CD14-positive monocyte (primary cell): ENCODE measurements at places on chromosomes 6 and 20.

GRCh38 chr20:32970115-32970972, 33.9 kb downstream of the SUN5 start:
- H3K27ac ChIP-seq: no peak overlapping the region
- no peaks in the 10 kb centered on the region for H3K27me3 ChIP-seq
- peak; percentile 1 for DNase-seq
- no peaks in the 10 kb centered on the region for H3K36me3 ChIP-seq
- no peak overlapping the region for H3K4me3 ChIP-seq

GRCh38 chr6:95365454-95365853, 211.9 kb upstream of the MANEA start:
- H3K4me3 ChIP-seq: no peak overlapping the region
- H3K4me1 ChIP-seq: no peaks in the 10 kb centered on the region
- no peak overlapping the region for H3K27ac ChIP-seq
- H3K36me3 ChIP-seq: no peaks in the 10 kb centered on the region

GRCh38 chr6:150310539-150310938, 58.3 kb upstream of the IYD start:
- DNase-seq: no peak
- no peak overlapping the region for H3K4me3 ChIP-seq
- H3K36me3 ChIP-seq: no peaks in the 10 kb centered on the region

DNA sequence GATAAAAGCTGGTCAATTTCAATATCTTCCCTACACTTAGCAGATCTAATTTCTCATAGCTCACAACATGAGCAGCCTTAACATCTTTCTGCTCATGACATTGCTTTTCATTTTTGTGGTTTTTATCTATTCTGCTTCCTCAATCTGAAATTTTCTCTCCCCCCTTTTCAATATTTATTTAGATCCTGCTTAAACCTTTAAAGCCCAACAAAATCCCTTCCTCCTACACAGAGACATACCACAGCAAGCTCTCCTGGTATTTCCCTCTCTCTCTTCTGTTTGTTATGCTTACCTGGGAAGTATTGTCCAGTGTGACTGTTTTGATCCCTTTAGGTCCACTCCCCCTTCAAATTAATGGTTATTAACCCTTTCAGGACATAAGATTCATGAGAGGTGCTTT, 582.5 kb downstream of the RFPL4B start:
- H3K27ac ChIP-seq: no peak overlapping the region

GRCh38 chr6:150189122-150189521, 46.3 kb downstream of the PPP1R14C start:
- no peak overlapping the region for H3K4me3 ChIP-seq
- no peak overlapping the region for H3K27ac ChIP-seq
- H3K4me1 ChIP-seq: peaks cover 5% of the 10 kb centered on the region
- no peaks in the 10 kb centered on the region for H3K27me3 ChIP-seq
- no peaks in the 10 kb centered on the region for H3K36me3 ChIP-seq
- no peak for DNase-seq

- no peak overlapping the region for H3K4me3 ChIP-seq
- no peaks in the 10 kb centered on the region for H3K36me3 ChIP-seq
- no peak overlapping the region for H3K27ac ChIP-seq
- no peaks in the 10 kb centered on the region for H3K27me3 ChIP-seq
Observed at GRCh38 chr20:13231031-13231752, 10.1 kb downstream of the ISM1 start.

GRCh38 chr20:5486377-5487054, 169.8 kb upstream of the PROKR2 start:
- H3K4me3 ChIP-seq: no peak overlapping the region
- H3K4me1 ChIP-seq: no peaks in the 10 kb centered on the region
- H3K27me3 ChIP-seq: peaks cover 6% of the 10 kb centered on the region
- no peak overlapping the region for H3K27ac ChIP-seq
- no peaks in the 10 kb centered on the region for H3K36me3 ChIP-seq

DNA sequence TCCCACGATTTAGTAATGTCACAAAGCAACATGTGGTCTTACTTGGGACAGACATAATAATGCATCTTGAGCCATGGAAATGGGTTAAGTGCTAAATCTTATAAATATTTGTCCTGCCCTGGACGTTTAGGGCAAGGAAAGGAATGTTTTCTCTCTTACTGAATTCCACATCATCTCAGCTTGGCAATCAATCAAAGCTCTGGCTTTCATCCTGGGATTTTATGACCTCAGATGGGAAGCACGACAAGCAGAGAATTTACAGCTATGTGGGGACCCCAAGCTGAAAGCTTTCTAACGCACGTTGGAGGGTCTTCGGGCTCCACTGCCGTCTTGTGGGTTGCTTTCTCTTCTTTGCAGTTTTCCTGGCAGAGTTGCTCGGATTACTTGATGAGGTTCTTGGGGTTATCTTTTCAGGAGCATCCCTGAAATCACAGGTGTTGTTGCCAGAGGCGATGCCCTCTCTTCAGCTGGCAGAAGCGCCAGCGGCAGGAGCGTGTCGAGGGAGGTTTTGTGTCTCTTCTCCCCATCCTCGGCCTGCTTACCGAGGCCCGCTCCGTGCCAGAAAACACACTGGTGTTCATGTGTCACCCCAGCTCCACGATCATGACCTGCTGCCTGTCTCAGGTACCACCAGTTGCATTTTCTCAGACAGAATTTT, 73.4 kb upstream of the FRMD1 start:
- DNase-seq: no peak
- no peaks in the 10 kb centered on the region for H3K36me3 ChIP-seq
- H3K27ac ChIP-seq: no peak overlapping the region
- no peaks in the 10 kb centered on the region for H3K27me3 ChIP-seq
- H3K4me3 ChIP-seq: no peak overlapping the region

DNA sequence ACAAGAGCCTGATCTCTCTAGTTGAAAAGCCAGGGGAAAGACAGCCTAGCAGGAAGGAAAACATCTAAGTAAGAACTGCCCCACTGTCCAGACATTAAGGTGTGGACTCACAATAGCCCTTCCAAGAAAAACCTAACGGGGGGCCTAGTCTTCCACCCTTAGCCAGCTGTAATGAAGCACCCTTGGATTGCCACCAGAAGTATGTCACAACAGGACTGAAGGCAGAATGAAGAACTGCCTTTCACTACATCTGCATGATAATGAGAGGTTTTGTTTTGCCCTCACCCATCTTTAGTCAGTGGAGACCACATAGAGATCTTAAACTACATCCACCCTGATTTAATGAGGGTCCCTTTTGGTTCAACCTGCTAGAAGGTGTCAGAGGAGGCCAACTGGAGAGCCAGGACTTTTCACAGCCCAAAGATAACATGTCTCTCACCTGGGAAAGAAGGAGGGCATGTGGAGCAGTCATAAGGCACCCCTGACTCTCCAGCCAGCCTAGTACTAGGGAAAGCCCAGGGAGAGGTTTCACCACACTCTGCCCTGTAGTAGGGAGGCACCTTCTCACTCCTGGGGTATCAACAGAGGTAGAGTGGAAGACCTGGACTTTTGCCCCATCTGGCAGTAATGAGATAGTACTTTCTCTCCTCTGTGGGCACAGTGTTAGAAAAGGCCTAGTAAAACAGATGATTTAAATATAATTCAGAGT, 1017.4 kb upstream of the MANEA start:
- no peaks in the 10 kb centered on the region for H3K4me1 ChIP-seq
- no peaks in the 10 kb centered on the region for H3K27me3 ChIP-seq
- DNase-seq: no peak

GRCh38 chr6:108737594-108738546, 110.4 kb upstream of the ARMC2 start:
- H3K36me3 ChIP-seq: no peaks in the 10 kb centered on the region
- H3K4me3 ChIP-seq: no peak overlapping the region
- peak; percentile 36 for DNase-seq

DNA sequence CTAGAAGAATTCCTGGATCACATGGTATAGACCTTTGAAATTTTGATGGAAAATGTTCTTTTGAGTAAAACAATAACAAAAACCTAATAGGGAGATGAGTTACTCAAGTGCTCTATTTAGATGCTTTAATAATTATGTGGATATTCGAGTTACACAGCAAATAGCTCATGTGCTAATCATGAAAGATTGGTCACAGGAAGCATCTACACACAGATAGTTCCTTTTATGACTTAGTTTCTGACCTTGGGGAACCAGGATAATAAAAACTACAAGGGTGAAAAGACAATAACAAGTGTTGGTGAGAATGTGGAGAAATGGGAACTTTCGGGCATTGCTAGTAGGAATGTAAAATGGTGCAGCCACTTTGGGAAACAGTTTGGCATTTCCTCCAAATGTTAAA, 19.7 kb downstream of the UBE2V1 start:
- peak overlapping the region; percentile 17 for H3K27ac ChIP-seq
- no peak for DNase-seq
- H3K4me3 ChIP-seq: no peak overlapping the region
- no peaks in the 10 kb centered on the region for H3K27me3 ChIP-seq
- H3K36me3 ChIP-seq: peaks cover 91% of the 10 kb centered on the region

DNA sequence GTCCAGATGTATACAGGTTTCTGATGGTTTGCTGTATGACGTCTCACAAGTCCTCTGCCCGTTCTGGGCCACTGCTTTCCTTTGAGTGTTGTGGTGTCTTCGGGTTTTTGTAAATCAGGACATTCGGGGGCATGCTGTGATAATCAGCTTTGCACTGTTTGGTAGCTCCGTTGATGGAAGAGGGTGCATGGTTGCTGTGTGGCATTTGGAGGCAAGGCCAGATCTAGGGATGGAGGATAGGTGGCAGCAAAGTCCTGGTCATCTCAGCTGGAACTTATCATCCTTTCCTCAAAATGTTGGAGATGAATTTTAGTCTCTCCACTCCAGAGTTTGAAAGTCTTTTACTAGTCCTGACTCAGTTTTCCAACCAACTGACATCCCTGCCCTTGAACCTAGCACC, 91.0 kb downstream of the SCP2D1 start:
- no peak for DNase-seq
- no peak overlapping the region for H3K4me3 ChIP-seq
- no peaks in the 10 kb centered on the region for H3K27me3 ChIP-seq
- no peak overlapping the region for H3K27ac ChIP-seq
- no peaks in the 10 kb centered on the region for H3K4me1 ChIP-seq
- no peaks in the 10 kb centered on the region for H3K36me3 ChIP-seq

GRCh38 chr6:41963371-41963770, 21.8 kb upstream of the CCND3 start:
- DNase-seq: no peak
- peaks cover 26% of the 10 kb centered on the region for H3K4me1 ChIP-seq
- H3K4me3 ChIP-seq: no peak overlapping the region
- H3K27ac ChIP-seq: no peak overlapping the region
- no peaks in the 10 kb centered on the region for H3K36me3 ChIP-seq

- H3K27ac ChIP-seq: no peak overlapping the region
- H3K27me3 ChIP-seq: no peaks in the 10 kb centered on the region
- no peaks in the 10 kb centered on the region for H3K36me3 ChIP-seq
- DNase-seq: no peak
- H3K4me1 ChIP-seq: peaks cover 23% of the 10 kb centered on the region
- H3K4me3 ChIP-seq: no peak overlapping the region
Observed at GRCh38 chr20:25622049-25622448, 1.8 kb downstream of the NANP start.

- no peaks in the 10 kb centered on the region for H3K27me3 ChIP-seq
- H3K4me3 ChIP-seq: no peak overlapping the region
Observed at GRCh38 chr20:22682381-22682780, 98.0 kb upstream of the FOXA2 start.

DNA sequence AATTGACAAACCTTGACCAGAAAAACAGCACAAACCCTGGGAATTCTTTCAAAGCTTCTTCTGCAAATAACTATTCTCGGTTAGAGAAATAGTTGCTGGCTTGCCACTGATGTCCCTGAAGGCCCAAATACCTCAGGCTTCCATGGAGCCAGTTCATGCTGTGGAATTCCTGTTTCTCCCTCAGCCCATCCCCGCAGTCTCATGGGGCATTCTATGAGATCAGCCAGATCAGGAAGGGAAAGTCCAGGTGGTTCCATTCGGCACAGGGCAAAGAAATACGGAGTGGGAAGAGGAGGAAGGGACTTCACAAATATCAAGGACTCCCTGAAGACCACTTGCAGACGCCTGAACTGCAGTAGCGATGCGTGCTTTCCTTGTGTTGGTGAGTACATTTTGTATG, 63.3 kb downstream of the MYLK4 start:
- no peak for DNase-seq
- no peak overlapping the region for H3K27ac ChIP-seq
- H3K27me3 ChIP-seq: no peaks in the 10 kb centered on the region
- no peaks in the 10 kb centered on the region for H3K4me1 ChIP-seq

GRCh38 chr20:20255099-20255498, 112.8 kb upstream of the INSM1 start:
- peaks cover 38% of the 10 kb centered on the region for H3K4me1 ChIP-seq
- peak overlapping the region; percentile 82 for H3K27ac ChIP-seq
- H3K27me3 ChIP-seq: no peaks in the 10 kb centered on the region

- peak; percentile 31 for DNase-seq
- peaks cover 26% of the 10 kb centered on the region for H3K36me3 ChIP-seq
- peaks cover 37% of the 10 kb centered on the region for H3K4me1 ChIP-seq
- no peak overlapping the region for H3K4me3 ChIP-seq
Observed at GRCh38 chr6:111721753-111722154, 116.1 kb upstream of the TRAF3IP2 start.

GRCh38 chr6:44456070-44456965, 68.8 kb downstream of the CDC5L start:
- peaks cover 16% of the 10 kb centered on the region for H3K36me3 ChIP-seq
- no peak overlapping the region for H3K4me3 ChIP-seq
- H3K27ac ChIP-seq: no peak overlapping the region
- peaks cover 10% of the 10 kb centered on the region for H3K4me1 ChIP-seq

DNA sequence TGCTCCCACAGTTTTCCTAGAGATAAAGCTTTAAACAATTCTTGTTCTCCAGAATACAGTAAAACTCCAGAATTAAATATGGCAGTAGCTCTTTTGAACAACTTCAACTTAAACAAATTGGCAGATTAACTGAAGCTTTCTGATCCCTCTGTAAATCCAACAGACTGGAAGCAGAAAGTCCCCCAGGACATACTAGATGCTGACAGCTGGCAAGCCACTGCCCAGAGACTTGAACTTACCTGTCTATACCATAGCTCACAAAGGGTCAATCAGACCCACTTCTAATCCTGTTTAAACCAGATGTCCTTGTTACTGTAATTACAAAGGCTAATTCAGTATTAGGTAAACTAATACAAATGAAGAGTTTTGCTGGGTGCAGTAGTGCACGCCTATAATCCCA, 12.3 kb downstream of the GPLD1 start:
- no peaks in the 10 kb centered on the region for H3K27me3 ChIP-seq
- no peak overlapping the region for H3K4me3 ChIP-seq
- H3K4me1 ChIP-seq: no peaks in the 10 kb centered on the region
- H3K36me3 ChIP-seq: no peaks in the 10 kb centered on the region
- no peak overlapping the region for H3K27ac ChIP-seq

GRCh38 chr6:139758209-139758611, 383.8 kb upstream of the CITED2 start:
- no peaks in the 10 kb centered on the region for H3K36me3 ChIP-seq
- no peak for DNase-seq
- H3K4me1 ChIP-seq: peaks cover 28% of the 10 kb centered on the region
- H3K27me3 ChIP-seq: no peaks in the 10 kb centered on the region
- no peak overlapping the region for H3K4me3 ChIP-seq

- H3K36me3 ChIP-seq: no peaks in the 10 kb centered on the region
- H3K4me3 ChIP-seq: no peak overlapping the region
- no peak for DNase-seq
- H3K27me3 ChIP-seq: no peaks in the 10 kb centered on the region
Observed at GRCh38 chr6:84788689-84789088, 24.3 kb upstream of the TBX18 start.
